ENCODE measurements at places on chromosomes 11 and 22.

DNA sequence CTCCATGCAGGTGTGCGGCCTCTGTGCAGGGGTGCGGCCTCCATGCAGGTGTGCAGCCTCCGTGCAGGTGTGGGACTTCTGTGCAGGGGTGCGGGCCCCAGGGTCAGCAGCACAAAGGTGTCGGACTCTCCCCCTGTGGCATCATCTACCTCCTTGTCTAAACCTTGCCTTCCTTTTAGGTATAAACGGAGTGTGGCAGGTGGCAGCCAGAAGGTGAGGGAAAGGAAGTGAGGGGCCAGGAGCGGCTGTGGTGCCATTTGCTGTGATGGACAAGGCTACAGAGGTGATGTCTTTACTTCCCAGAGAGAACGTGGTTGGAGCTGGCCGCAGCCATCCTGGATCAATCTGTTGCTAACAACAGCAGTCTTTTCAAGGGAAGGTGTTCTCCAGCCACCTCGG is 9.1 kb downstream of the GAL start:
- no peak for DNase-seq

DNA sequence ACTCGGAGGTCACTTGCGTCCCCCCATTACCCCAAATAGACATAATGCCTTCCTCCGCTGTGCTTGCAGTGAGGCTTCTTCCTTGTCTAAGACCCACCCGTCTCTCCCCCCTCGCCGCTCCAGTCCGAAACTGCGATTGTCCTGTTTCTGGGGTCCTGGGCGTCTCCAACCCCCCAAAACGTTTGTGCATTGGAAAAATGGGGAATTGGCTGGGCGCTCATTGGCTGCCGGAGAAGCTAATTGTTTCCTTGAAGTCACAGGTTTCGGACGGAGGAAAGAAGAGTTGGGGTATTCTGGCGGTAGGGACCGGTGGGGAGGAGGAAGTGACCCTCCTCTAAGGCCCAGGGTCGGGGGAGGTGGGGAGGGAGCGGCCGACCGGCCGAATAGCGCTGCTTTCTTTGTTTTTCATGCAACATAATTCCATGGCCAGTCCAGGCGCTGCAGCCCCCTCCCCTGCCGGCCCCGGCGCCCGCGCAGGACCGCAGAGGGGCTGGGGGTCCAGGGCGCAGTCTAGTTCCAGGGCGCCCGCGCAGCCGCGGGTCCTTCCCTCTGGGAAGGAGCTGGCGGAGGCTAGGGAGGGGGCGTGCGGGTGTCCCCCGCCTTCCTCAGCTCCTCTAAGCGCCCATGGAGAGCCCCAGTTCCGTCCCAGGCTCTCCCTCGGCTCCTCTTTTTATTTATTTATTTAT is 12.7 kb upstream of the CPT1A start:
- DNase-seq, result no peak

- no peak for DNase-seq
These were observed at the start of gene FXYD2 for GRCh38 chr11:117824571-117825537. TSS of gene FXYD2 (minus strand) at chr11:117824744. CDS start at chr11:117824678, 66 bp downstream.

DNA sequence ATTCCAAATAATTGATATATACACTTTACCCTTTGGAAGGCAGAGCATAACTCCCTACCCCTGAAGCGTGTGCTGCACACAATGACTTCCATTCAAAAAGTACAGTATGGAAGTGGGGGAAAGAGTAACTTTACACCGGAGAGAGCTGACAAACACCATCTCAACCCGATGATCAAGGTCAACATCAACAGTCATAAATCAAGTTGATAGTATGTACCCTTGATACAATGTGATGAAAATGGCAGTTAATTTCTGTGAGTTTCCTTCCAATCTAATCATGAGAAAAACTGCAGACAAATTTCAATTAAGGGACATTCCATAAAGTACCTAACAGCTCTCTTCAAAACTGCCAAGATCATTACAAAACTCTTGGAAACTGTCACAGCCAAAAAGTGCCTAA is 6.0 kb upstream of the DEUP1 start:
- no peak for DNase-seq

- DNase-seq, result no peak
These were observed 21.5 kb downstream of the CYTH4 start for GRCh38 chr22:37303821-37304274.

Measured in CD4-positive, alpha-beta T cell treated with Interleukin-6 at 100 ng/mL for 8 hours (primary cell).